Endothelial cell of coronary artery (primary cell): ENCODE measurements at places on chromosomes 6 and 20. TPM values are rescaled to one million over a fixed set of nuclear protein-coding genes. Genes with fewer than 3 reads are reported as not detected.

Gene OPN5
- total RNA-seq = under 0.01 TPM in 1 of 2 replicates, not detected in the other

Gene ADTRP
- 2.7 and 40.0 TPM in 2 replicates for total RNA-seq

Gene VSTM2L
- total RNA-seq = 0.27 and 2.0 TPM in 2 replicates

Gene MOXD1
- 0.09 TPM in 1 of 2 replicates, not detected in the other for total RNA-seq

Gene COL21A1
- total RNA-seq = 0.54 and 0.85 TPM in 2 replicates

Gene ZBTB46
- 7.8 and 12.8 TPM in 2 replicates for total RNA-seq

Gene VNN1
- under 0.01 TPM in 1 of 2 replicates, not detected in the other for total RNA-seq

Gene HLA-DMB
- total RNA-seq = 0.27 TPM in 1 of 2 replicates, not detected in the other

Gene KIFC1
- 8.0 and 25.3 TPM in 2 replicates for total RNA-seq

Gene NKAPL
- total RNA-seq = 0.27 and 0.85 TPM in 2 replicates

Gene AIF1
- not detected in 2 replicates for total RNA-seq
